ENCODE measurements at places on chromosomes 13 and 19.

- DNase-seq: no peak
Measured at GRCh38 chr13:83935566-83935965, 53.3 kb upstream of the SLITRK1 start.

- no peak for DNase-seq
Measured at GRCh38 chr13:22076658-22077057, 405.8 kb downstream of the FGF9 start.

DNA sequence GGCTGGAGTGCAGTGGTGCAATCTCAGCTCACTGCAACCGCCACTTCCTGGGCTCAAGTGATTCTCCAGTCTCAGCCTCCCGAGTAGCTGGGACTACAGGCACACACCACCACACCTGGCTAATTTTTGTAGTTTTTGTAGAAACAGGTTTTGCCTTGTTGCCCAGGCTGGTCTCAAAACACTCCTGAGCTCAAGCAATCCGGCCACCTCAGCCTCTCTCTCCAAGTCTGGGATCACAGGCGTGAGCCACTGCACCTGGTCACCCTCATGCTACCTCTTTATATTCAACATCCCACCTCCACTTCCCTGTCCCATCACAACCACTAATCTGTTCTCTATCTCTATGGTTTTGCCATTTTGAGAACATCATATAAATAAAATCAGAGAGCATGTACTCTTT is 155.7 kb downstream of the PTPRS start:
- no peak for DNase-seq

GRCh38 chr19:613732-614567 is 19.4 kb downstream of the POLRMT start:
- DNase-seq: no peak

- DNase-seq: no peak
Measured at GRCh38 chr13:99746637-99747402, 224.7 kb downstream of the ZIC5 start.

DNA sequence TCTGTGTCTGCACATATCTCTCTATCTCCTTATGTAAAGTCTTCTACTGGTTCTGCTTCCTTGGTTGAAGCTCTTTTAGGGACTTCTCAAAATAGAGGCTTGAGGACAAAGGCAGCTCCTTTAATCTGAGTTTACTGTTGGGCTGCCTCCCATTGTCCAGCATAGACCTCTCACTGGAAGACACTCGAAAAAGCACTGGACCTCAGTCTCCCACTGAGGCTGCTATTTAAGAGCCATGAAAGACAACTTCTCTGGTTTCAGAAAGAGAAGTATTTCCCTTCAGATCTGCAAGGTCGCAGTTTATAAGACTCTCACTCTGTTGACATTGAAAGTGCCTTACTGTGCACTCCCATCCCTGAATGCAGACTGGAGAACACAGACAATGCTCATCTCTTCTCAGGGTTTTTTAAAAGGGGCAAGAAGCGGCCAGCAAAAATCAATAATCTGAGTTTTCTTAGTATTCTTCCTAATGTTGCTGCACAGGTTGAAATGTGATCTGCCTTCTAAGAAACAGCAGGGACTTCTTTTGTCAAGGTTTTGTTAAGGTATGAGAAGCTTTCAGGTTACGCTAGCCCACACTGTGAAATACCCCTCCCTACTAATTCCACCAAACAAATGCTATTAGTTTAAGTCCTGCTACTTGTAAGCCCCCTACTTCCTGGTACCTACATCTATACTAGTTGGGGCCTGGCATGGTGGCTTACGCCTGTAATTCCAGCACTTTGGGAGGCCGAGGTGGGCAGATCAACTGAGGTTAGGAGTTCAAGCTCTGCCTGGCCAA is 450.0 kb upstream of the SLC10A2 start:
- DNase-seq: no peak

- DNase-seq: no peak
Measured at GRCh38 chr19:3443840-3444694, 36.3 kb downstream of the SMIM24 start.

GRCh38 chr19:30236587-30236986 is 135.6 kb upstream of the ZNF536 start:
- DNase-seq: no peak

GRCh38 chr19:3603121-3603811 is 3.4 kb downstream of the TBXA2R start:
- DNase-seq: no peak

DNA sequence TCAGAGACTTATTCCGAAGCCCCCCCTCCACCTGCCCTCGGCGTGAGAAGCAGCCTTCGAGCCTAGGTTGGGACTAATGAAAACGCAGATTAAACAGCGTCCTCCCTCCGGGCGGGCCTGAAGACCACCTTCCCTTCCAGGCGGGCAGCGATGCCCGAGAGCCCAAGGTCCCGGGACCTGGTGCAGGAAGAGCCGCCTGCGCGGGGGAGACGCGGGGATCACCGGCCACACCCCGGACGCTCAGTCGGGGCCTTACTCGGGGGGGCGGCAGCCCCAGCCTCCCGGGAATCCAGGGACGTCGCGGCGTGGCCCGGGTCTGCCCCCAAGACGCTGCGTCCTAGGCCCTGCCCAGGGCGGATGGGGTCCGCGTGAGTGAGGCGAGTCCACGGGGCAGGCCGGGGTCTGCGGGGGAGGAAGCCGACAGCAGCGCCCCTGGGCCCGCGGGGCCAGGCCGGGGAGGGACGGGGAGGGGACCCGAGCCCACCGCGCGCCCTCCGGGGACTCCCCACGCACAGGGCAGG is 33.3 kb upstream of the SPACA7 start:
- no peak for DNase-seq

- DNase-seq: no peak
Measured at GRCh38 chr19:23991170-23991569, 76.5 kb downstream of the ZNF726 start.
